ENCODE measurements at places on chromosomes 4 and X.

- DNase-seq, result no peak
Measured at GRCh38 chr4:54254116-54254914, 25.2 kb downstream of the PDGFRA start.

- no peak for DNase-seq
Measured at GRCh38 chrX:81201071-81201470, 642 bp downstream of the HMGN5 start.

DNA sequence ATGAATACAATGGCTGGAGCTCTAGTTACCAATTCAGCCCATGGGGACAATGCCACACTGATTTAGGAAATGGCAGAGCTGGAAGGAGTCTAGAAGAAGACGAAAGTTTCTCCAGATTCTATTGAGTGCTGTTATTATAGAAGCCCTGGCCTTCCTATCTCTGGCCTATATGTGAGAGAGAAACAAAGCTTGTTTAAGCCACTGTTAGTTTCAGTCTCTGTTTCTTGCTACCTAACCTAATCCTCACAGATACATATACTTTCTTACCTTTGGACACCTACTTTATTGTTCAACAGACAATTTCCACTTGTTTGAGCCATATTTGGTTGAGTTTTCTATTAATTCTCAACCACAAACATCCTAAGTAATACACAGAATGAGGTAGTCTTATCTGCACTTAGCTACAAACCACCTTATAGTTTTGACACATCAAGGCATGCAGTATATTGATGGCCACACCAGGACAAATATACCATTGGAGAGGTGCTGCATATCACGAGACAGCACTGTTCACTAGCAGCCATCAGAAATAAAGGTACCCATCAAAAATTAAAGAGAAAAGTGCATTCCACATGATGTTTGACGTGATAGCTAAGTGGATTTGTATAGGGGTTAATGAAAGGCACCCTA lies 190.2 kb downstream of the SMIM20 start:
- DNase-seq, result no peak

- DNase-seq, result no peak
Measured at GRCh38 chrX:53483838-53484405, 49.8 kb upstream of the HSD17B10 start.

- peak; percentile 51 for DNase-seq
Measured at GRCh38 chr4:663438-664428, 10.3 kb downstream of the ATP5ME start.

GRCh38 chr4:82430964-82431745 lies 765 bp downstream of the ENOPH1 start:
- DNase-seq, result peak; percentile 22

GRCh38 chr4:134958862-134959261 lies 757.3 kb upstream of the PABPC4L start:
- no peak for DNase-seq

DNA sequence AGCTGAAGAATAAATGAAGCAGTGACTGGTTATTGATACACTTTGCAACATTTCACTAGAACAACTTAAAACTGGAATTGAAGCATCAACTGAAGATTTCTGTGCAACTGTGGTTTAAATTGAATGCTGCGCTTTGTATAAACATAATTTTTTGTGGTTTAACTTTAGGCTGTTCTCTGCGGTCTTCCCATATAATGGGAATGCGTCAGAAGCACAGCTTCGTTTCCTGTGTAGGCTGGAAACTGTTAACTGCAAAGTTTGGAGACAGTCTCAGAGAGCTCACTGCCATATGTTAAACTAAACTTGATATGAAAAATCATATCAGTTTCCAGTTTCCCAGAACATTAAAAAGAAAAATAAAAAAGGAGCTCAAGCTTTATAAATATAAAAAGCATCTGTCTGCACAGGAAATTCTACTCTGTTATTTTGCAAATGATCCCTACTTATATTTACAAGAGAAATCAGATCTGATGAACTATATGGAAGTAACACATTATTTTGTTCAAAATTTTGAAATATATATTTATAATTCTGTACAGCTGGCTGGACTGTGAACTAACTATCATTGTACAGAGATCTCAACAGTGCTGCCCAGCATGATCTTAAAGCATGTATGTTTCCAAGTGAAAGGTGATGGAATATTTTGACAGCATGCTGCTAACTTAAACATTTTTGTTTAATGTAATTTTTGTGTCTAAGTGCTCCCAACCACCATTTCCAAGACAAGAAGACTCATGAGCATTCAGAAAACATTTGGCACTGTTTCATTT lies 139.9 kb downstream of the NDST3 start:
- no peak for DNase-seq

DNA sequence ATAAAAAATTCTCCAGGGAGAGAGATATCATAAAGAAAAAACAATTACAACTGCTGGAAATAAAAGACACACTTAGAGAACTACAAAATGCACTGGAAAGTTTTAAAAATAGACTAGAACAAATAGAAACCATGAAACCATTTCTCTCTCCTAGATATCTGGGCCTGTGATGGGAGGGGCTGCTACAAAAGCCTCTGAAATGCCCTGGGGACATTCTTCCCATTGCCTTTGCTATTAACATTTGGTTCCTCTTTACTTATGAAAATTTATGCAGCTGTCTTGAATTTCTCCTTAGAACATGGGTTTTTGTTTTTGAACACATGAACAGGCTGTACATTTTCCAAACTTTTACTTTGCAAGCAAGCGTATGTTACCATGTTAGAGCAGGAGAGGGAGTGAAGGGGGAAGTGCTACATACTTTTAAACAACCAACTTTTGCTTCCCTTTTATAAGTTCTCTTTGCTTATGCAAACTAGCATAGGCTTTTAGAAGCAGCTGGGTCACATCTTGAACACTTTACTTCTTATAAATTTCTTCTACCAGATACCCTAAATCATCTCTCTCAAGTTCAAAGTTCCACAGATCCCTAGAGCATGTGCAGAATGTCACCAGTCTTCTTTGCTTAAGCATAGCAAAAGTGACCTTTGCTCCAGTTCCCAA lies 47.9 kb upstream of the PACRGL start:
- DNase-seq, result no peak

DNA sequence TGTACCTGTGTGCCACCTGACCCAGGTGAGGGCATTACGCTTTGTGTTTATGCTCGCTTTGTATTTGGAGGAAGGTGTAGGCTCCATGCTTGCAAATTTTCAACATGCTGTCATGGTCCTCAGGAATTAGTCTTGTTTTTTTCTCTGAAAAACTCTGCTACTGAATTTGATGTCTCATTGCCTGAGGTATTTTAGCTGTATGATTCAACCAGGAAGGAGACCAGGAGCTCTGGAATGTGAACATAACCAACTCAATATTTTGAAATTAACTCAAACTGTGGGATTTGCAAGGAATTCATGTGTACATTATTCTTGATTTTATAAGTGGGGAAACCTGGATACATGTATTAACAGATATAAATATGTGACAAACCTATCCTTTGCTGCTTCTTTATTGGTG lies 134.1 kb downstream of the SLC4A4 start:
- DNase-seq, result no peak

DNA sequence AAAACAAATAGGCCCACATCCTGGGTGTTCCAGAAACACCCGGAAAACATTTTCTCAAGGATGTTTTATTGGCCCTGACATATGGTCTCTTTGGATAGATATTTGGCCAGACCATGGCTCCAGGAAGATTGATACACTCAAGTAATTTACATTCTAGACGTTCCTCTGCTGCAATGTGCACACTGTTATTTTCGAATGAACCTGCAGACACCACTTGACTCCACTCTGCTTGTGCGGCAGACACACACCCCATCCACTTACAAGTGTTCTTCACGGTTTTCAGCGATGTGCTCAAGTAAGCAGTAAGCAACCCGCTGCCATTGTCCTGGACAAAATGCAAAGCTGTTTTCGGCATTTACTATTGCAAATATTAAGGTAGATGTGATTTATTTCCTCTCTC lies 12.0 kb upstream of the GPM6A start:
- no peak for DNase-seq

DNA sequence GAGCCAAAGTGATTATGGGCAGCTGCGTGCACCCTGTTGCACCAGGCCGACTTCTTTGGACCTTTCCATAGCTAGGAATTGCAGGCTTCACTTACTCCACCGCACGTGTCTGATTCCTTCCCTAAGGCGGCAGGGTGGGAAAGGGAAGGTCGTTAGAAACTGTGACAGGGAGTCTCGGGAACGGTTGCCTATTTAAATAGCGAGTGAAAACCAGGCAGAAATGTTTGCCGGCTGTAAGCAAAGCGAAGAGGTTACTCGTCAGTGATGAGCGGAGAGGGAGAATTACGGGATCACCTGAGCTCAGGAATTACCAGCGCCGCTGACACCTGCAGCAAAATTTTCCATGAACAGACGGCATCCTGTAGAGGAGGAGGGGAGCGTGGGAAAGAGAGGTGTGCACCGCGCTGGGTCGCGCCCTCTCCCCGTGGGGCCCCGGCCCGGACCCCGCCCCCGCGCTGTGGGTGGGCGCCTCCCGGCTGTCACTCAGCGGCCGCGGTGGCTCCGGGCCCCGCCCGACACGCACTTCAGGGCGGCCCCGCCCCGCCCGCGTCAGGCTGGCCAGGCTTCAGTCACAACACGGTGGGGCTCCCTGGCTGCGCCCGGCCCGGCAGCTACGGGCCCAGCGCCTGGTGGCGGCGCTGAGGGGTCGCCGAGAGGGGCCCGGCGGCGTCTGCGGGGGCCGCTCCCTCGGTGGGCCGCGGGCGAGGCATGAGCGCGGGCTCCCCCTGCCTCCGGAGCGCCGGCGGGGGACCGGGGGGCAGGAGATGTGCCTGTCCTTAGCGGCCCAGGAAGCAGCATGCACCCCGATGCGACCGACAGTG lies at the start of gene SNX25:
Gene SNX25 (plus strand): TSS at position 568 of the 821 bp plus-strand sequence. CDS start 229 bp downstream, at position 797.
- peak; percentile 84 for DNase-seq

- no peak for DNase-seq
Measured at GRCh38 chr4:10101671-10102473, 14.7 kb downstream of the WDR1 start.

- DNase-seq, result no peak
Measured at GRCh38 chrX:6783912-6784311, 249.0 kb upstream of the VCX3A start.

Measured in stimulated activated CD4-positive, alpha-beta T cell treated with anti-CD3 and anti-CD28 coated beads, Interleukin-15, amount 100 ng/mL, for 48 hours (primary cell).